ENCODE measurements at places on chromosomes 1 and 21.
A peak's percentile ranks its signal among the peaks of the same experiment; 100 is the strongest.

- no peak for DNase-seq
Observed at GRCh38 chr1:209911746-209912145, 26.3 kb upstream of the SYT14 start.

GRCh38 chr1:6498576-6499111, 7.2 kb upstream of the PLEKHG5 start:
- DNase-seq = no peak

DNA sequence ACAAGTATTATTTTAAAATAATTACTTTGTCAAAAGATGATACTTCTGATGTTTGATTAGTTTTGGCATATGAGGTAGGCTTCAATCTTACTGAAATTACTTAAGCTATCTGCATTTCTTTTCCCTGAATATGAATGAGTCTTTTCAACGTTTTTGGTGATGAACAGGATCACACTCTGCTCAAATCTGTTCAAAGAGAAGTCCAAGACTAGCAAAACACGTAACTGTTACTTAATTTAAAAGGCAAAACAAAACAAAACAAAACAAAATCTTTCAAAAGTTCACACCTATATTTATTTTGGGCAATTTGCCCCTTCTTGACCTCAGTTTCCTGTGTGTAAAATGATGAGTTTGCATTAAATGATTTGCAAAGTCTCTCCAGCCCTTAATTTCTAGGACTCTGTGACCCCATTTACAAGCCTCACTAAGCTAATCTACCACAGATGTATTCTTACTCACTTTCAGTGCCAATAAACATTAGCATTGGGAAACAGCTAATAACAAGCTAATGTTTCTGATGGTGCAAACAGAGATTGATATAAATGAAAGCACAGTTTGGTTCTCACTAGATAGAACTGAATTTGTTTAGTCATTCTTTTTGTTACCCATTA, 865.4 kb downstream of the LTN1 start:
- DNase-seq = no peak

GRCh38 chr1:225768662-225769426, 8.8 kb upstream of the SRP9 start:
- DNase-seq = no peak

GRCh38 chr1:41390166-41390565, 28.9 kb downstream of the FOXO6 start:
- DNase-seq = no peak

DNA sequence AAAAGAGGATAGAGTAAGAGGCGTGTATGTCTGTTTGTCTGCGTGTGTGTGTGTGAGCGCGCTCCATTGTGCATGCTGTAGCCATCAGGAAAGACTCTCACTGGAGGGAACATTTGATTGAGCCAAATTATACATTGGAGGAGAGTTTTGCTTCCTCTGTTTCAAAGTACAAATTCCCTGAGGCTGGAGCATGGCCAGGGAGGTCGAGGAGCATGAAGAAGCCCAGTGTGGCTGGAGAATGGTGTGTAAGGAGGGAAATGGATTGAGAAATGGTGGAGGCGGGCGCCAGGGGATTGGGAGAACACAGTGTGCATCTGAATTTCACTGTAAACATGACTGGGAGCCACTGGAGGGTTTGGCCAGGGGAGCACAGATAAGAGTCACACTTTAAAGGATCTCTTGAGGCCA, 22.1 kb upstream of the EFNA1 start:
- DNase-seq = no peak

- peak; percentile 20 for DNase-seq
Observed at GRCh38 chr21:33078907-33079582, 9.1 kb downstream of the OLIG1 start.

GRCh38 chr1:23101101-23101827, 67.4 kb downstream of the LUZP1 start:
- no peak for DNase-seq

DNA sequence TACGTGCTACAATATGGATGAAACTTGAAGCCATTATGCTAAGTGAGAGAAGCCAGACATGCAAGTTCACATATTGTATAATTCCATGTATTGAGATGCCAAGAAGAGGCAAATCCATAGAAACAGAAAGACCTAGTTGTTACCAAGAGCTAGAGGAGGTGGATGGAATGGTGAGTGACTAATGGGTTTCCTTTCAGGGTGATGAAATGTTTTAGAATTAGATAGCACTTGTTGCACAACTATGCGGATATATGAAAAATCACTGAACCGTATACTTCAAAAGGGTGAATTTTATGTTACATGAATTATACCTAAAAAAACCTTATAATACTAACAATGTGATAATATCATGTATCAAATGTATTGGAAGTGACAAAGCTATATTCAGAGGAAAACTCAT, 18.1 kb downstream of the EPHA10 start:
- DNase-seq = no peak

DNA sequence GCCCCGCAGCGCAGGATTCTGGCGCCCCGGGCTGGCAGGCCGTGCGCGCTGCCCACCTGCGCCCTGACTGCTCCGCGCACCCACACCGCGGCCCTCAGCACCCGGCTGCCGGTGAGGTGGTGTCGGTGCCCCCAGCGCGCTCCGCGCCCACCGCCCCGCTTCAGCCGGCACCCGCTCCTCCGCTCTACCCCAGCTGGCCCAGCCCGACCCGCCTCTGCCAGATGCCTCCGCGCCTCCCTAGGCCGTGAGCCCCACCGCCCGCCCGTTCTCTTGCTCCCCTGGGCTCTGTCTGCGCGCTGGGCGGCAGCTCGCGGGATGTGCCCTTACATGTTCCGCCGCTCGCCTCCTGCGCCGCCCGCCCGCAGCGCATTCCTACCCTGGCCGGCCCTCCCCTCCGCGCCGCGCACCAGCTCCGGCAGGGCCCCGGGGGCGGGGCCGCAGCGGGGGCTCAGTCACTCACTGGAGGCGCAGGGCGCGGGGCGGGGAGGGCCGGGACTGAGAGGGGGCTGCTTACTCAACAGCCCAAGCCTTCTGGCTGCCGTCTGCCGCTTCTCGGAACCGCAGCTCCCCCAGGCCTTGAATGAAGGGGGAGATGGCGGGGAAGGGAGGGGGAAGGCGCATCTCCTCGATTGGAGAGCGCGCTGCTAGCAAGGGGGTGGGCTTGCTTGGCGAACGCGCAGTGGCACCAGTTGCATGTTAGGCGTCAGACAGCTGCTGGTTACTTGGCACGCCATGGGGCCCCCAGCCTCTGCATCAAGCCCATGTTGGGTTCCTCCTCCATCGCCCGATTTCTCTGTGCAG, at the start of gene PHLDA3:
Gene PHLDA3, minus strand, starts transcription at position 345 of the 801 bp plus-strand sequence. CDS start 402 bp downstream, outside the sequence.
- peak; percentile 19 for DNase-seq

DNA sequence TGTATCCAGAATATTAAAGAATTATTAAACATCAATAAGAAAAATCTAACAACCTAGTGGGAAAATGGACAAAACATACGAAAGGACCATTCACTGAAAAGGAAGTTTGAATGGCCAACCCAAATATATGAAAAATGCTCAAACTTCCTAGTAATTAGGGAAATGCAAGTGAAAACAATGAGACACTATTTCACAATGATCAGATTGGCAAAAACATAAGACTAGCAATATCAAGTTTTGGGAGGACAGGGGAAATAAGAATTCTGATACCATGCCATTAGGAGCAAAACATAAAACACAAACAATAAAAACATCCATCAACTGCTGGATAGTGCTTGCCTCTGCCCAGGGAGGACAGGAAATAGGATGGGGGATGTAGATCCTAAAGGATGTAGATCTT, 14.3 kb downstream of the XCL2 start:
- no peak for DNase-seq

DNA sequence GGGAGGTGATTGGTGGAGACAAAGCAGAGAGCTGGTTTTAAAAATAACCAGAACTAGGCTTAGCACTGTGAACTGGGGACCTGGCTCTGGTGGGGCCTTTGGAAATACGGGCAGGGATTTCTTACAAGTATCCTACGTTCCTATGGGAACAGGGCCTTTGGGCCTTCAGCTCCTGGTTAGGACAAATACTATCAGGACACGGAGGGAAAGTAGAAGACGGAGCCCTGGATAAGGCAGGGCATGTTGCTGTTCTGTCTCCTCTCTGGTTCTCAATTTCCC, 5.3 kb upstream of the MYOG start:
- DNase-seq = no peak

DNA sequence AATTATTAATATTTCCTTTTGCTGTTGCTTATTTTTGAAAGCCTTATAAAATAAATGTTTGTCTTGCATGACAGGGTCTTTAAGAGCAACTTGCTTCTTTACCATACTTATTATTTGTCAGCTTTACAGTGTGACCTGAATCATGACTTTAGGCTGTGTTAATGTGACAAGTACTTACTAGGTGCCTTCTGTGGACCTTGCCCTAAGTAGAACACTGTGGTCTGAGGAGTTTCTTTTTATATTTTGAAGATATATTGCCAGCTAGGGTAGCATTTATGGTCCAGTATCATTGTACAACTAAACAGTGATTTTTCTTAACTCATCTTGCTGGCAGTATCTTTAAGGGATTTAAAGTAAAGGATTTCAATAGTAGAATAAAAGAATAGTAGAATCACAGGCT, 45.4 kb upstream of the LAMC2 start:
- DNase-seq = no peak

DNA sequence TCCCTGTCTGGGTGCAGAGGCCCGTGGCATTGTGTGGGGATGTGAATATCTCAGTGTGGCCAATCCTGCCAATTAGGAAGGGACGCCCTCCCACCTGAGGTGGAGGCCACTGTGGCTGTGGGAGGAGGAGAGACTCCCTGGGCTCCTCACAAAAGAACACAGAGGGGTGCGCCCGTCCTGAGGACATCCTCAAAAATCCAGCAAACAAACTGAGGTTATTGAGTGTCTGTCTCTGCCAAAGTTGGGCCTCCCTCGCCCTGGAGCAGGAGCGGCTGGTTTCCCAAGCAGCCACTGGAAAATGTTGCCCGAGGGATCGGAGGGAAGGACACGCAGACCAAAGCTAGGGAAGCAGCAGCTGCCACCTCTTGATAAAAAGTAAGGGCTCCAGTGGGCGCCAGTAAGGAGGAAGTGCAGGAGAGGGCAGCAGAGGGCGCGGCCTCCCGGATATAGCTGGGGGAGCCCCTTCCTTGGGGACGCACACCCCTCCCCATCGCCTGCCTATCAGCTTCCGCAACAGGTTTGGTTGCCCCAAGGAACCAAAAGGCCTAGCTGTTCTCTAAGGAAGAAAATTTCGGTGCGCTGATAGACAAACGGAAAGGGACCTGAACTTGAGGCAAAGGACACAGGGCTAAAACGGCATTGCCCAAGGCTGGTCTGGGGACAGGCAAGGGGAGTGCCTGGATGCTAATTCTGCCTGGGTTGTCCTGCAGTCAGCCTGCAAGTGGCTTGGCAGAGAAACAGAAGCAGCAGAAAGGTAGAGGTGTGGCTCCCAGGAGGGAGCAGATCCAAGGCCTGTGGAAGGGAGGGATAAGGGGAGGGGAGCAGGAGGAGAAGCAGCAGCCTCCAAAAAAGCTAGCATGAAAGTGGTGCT, 1.7 kb upstream of the GRIK3 start:
- no peak for DNase-seq

GRCh38 chr1:198153103-198153502, 3.7 kb upstream of the NEK7 start:
- DNase-seq = no peak

DNA sequence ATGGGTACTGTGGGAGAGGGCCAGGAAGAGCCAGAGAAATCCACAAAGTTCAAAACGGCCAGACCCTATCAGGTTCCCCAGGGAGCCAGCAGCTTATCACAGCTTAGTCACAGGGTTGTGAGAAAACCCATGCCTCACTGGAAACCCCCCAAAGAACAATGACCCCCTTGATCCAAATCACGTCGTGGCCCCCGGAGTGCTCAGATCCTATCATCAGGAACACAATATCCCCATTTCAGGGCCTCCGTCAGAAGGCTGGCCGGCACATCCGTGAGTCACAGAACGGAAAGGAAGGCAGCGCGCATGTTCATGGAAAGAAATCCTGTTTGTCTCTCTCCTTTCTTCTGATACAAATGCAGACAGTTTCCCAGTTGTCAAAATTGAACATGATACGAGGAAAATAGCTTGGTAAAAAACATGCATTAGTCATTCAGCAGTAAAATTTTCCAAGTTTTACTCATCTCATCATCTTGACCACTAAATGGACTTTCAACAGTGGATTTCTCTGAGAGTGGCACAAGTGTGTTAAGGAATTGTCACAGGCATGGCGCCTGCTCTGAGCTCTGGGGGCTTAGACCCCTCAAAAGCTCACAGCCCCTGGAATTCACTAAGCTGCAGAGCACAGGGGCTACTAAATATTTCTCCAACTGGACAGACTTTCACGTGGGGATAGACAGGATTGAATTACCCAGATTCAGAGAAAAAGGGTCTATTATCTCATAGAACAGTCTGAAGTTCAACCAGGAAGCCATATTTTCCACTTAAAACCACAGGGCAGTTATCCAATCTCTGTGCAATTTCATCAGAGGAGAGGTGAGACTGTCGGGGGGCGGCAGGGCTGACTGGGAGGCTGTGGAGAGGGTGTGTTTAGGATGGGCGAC, 124.8 kb downstream of the RIPK4 start:
- no peak for DNase-seq

GRCh38 chr1:60126723-60127122, 53.2 kb upstream of the C1orf87 start:
- no peak for DNase-seq

GRCh38 chr1:217137210-217137881, 414.1 kb upstream of the ESRRG start:
- no peak for DNase-seq

DNA sequence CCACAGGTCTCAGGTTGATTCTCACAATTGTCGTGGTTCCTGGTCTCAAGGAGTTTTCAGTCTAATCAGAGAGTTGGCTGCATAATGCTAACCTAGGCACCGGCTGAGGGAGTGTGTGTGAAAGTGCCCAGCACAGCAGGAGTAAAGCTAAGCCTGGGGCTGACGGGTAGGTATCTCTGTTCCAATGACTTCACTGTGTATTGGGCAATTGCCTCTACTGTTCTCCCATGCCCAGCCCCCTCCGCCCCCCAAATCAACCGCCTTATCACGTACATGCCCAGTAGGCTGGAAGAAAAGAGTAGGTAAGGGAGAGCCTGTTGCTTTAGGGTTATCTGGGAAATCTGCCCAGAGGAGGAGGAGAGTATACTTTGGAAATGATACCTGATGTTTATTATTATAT, 54.7 kb downstream of the MRPS6 start:
- DNase-seq = no peak

DNA sequence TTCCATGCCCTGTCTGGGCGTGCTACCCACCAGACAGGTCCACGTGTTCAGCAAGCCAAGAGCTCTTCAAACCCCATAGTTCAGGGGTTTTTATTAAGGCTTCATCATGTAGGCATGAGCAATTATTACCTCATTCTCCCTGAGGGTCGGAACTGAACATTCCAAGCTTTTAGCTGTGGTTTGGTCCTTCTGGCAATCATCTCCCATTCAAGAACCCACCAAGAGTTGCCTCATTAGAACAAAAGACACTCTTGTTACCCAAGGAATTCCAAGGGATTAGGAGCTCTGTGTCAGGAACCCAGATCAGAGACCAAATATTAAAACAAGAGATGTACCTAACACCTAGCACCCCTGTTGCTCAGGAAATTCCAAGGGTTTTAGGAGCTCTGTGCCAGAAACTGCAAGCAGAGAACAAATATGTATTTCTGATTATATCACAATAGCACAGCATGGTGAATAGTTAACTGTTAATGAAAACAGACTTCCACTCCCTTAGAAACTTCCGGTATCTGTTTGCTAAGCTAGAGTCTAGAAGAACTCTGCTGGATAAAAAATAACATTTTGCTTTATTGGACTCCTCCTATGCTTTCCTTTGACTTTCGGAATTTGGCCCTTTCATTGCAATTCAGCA, 201.2 kb upstream of the L1TD1 start:
- no peak for DNase-seq

All from CD4-positive, alpha-beta T cell treated with Interleukin-4 for 4 hours (primary cell).